ENCODE measurements at places on chromosomes 13 and 19. TPM values are rescaled to one million over a fixed set of nuclear protein-coding genes. Genes with fewer than 3 reads are reported as not detected.

The SLC25A41 gene
- 0.46 TPM for total RNA-seq

The JAK3 gene
- 3.9 TPM for total RNA-seq

The ZNF878 gene
- total RNA-seq = 3.0 TPM

The XPO4 gene
- 32.4 TPM for total RNA-seq

The ARGLU1 gene
- 467 TPM for total RNA-seq

The GDF15 gene
- 2.5 TPM for total RNA-seq

The MISP gene
- not detected for total RNA-seq

The SIGLEC8 gene
- not detected for total RNA-seq

The PCDH9 gene
- 0.24 TPM for total RNA-seq

The ERICH6B gene
- total RNA-seq = not detected

The MEX3D gene
- 87.3 TPM for total RNA-seq

The INSR gene
- total RNA-seq = 23.0 TPM

The MIA gene
- total RNA-seq = not detected

The ADGRE3 gene
- total RNA-seq = not detected

The CLN5 gene
- total RNA-seq = 14.3 TPM

The ZNF730 gene
- total RNA-seq = 59.2 TPM

The TTYH1 gene
- total RNA-seq = 128 TPM

The MIR17HG gene
- 53.4 TPM for total RNA-seq

The ALG11 gene
- 44.6 TPM for total RNA-seq

The ZNF177 gene
- total RNA-seq = 20.9 TPM

The ATXN8OS gene
- total RNA-seq = not detected

The ZNF534 gene
- total RNA-seq = 0.62 TPM

The FFAR1 gene
- total RNA-seq = not detected

The ZNF181 gene
- total RNA-seq = 20.2 TPM

The GRIK5 gene
- total RNA-seq = 19.4 TPM

The PSG11 gene
- not detected for total RNA-seq

The DENND1C gene
- 0.19 TPM for total RNA-seq

The KLF16 gene
- 1.0 TPM for total RNA-seq

The LRRC63 gene
- total RNA-seq = not detected

Measured in neural progenitor cell (in vitro differentiated cells).